Osteoblast (primary cell): ENCODE measurements at places on chromosomes 5 and 9.

DNA sequence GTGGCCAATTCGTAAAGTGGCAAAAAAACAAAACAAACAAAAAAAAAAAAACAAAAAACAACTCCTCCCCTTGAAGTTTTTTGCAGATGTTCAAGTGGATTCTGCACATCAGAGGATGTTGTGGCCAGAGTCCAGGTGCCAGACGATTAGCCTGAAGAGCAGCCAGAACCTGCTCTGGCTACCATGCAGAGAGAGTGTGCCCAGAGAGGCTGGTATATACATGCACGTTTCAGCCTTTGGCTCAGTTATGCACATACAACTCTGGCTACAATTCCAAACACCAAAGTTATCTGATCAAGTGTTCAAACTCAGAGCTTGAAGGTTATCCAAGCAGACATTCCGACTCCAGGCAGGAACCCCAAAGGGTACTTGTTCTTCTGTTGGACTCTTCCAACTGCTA is 34.7 kb downstream of the GGTA1 start:
- DNase-seq = peak; percentile 68

DNA sequence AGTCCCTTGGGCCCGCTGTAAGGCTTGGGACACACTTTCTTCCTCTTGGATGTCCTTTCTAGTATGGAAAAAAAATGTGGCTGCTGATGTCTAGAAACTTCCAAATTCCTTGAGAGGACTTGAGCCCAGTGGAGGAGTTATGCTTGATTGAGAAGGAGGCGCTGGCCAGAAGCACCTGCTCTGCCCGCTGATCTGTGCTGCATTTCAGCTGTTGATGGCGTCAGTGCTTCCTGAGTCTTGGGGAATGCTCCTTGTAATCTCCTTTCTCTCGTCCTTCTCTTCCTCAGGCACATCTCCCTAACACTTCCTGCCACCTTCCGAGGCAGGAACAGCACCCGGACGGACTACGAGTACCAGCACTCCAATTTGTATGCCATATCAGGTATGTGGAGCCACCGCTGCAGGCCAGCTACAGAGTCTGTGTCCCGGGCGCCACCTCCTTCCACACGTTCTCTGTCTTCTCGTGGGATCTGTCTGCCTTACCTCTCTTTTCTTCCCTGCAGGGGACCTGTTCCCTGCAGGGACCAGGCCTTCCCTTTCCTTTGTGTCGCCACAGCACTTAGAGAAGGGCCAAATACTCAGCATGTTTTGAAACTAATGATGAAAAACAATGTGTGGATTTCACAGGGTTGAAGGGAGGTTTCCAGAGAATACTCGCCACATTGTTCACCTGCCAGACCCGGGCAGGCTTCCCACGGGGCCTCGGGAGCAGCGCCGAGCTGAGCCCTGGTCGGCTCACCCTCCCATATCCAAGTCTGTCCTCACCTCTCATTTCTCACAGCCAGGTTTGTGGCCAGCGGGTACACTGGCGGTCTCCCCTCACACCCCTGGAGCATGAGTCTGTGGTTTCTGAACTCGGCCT is 95.2 kb downstream of the MVB12B start:
- no peak for DNase-seq

GRCh38 chr5:101163088-101163487 is 260.0 kb upstream of the ST8SIA4 start:
- DNase-seq = no peak

GRCh38 chr5:133392448-133392847 is 219.9 kb downstream of the FSTL4 start:
- no peak for DNase-seq

DNA sequence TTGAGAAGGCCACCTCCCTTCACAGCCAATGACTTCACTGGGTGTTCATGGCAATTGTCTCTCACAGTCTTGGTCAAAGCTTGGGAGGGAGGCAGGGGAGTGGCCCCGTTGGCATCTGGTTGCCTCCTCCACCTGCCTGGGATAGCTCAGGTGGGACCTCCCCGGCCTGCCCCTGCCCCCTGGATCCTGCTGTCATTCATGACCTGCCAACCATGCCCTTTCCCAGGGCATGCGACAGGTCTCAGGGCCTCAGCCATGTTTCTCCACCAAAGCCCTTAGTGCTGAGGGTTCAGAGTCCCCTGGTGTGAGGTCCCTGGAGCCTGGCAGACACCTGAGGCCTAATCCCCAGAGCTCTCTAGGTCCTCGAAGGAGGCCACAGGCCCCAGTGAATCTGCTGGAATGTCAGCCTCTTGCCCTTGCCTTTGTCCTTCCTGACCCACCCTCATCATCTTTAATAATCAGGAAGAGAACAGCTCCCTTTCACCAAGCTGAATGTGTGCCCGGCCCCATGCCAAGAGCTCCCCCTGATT is 5.6 kb downstream of the DAB2IP start:
- peak; percentile 63 for DNase-seq

DNA sequence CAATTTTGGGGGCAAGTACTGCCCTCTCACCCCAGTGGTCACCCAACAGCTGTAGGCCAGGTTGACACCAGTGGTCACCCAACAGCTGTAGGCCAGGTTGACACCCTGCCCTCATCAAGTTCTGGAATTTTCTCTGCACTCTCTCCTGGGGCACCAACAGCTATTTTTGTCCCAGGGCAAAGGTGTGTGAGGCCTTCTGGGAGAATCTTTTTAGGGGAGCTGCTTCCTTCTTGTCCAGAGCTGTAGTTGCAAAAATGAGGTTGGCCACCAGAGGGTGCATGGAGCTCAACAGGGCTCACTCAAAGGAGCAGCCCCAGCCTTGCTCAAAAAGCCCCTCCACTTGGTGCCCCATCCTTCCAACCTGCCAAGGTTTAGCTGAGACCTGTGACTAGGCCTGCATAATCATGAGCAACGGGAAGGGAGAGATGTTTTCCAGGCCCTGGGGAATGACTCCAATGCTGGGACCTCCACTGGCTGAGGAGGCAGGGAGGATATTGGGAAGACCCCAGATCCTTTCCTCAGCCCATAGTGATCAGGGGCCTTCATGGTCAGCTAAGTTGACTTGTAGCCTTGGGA is 10.6 kb upstream of the P4HA2 start:
- DNase-seq = peak; percentile 85

DNA sequence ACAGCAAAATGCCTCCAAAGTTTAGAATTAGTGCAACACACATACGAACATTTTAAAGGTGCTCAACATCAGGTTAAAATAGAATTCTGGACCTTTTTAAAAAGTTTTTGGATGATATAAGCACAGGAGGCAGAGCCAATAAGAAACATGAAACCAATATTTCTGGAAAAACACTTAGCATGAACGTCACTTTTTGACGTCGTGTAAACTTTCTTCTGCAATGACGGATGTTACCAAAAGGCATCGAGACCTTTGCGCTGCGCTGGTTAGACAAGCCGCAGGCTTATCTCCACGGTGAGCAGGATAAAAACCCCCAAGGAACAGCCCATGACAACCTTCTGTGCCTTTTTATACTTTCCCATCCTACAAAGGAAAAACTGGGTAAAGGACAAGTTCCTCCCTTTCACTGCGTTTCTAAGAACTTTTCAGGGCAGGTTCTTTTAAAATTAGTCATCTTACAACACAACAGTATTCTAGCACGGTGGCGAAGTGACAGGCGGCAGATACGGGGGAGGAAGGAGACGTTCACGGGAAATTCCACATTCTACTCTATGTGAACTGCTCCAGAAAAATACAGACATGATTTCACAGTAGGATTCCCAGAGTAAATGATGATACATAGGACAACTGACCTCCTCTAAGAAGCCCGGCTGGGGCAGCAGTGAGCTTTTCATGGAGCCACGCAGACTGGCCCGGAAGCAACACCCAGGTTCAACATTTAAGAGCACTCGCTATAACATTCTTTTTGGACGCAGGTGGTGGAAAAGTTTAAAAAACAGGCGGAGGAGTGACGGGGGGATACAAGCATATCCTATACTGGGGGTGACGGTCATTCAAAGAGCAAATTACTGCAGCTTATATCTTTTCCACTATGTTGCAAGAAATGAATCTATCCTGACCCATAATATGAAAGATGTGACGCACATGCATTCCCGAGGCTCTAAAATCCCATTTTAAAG is 52.4 kb downstream of the USP20 start:
- peak; percentile 80 for DNase-seq

GRCh38 chr5:55172937-55173686 is at the start of gene CDC20B:
Gene CDC20B (minus strand): TSS chr5:55173177. CDS start chr5:55173000, 177 bp downstream.
- peak; percentile 99 for DNase-seq

DNA sequence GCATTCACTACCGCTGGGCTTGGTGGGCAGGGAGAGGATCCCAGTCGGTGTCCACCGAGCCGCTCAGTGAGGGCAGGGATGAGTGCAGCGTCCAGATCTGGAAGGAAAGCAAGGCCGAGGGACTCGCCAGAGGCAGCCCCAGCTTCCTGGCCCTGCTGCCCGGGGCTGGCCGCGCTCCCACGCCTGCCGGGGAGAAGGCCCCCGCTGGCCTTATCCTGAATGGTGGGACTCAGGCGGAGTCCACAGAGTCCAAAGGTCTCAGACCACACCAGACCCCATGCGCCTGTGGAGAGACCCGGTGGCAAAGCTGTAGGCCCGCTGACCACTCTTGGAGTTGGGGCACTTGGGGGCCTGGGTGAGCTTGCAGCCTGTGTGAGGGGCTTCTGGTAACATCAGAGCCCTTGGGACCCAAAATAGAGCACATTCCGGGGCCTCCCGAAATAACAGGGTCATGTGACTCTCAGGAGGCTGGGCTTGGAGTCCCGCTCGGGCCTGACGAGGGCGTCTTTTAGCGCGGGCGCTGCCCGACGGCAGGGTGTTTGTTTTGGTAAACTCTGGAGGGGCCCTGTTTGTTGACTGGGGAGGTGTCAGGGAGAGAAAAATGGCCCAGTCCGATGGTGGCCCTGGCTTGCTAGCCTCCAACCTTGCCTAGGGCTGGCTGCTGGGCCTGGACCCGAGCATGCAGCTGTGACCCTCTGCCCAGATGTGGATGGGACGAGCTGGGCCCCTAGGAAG is 2.8 kb downstream of the RXRA start:
- DNase-seq = peak; percentile 97

DNA sequence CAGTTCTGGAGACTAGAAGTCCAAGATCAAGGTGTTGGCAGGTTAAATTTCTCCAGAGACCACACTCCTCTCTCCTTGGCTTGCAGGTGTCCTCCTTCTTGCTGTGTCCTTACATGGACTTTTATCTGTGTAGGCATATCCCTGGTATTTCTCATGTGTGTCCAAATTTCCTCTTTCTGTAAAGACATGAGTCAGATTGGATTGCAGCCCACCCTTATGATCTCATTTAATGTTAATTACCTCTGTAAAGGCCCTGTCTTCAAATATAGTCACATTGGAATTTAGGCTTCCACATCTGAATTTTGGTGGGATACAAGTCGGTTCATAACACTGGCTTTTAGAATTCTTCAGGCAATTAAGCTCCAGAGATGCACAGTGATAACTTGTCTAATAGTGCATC is 322.2 kb upstream of the GRIA1 start:
- DNase-seq = no peak

DNA sequence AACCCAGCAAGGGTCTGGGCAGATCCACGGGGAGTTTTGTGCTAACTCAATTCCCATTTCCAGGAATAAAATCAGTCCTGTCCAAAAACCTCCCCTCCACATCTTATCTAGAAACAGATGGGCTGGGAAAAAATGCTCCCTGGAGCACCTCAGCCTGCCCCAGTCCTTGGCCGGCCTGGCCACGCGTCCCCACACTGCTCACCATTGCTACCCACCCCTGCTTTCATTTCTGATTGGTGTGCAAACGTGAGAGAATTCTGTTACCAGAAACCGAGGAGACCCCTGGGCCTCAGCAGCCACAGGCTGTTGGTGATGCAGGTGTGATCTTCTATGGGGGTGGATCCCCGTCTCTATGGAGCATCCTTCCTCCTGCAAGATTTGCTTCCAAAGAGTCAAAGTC is 38.0 kb upstream of the OLFM1 start:
- peak; percentile 3 for DNase-seq

DNA sequence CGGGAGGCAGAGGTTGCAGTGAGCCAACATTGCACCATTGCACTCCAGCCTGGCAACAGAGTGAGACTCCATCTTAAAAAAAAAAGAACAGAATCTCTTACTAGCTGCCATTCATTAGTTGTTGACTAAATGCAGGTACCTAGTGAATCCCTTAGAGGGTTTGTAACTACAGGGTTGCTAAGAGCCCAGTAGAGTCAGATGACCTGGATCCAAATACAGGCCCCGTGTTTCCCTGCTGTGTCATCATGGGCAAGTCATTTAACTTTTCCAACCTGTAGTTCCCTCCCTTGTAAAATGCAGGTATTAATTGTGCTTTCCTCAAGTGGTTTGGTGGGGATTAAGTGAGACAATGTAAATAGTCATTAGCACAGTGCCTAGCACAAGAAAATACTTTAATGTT is 32.8 kb downstream of the PLAC8L1 start:
- DNase-seq = no peak
